ENCODE measurements at places on chromosomes 13 and 19.

GRCh38 chr13:84607261-84608013 is 725.2 kb upstream of the SLITRK1 start:
- no peak for DNase-seq

DNA sequence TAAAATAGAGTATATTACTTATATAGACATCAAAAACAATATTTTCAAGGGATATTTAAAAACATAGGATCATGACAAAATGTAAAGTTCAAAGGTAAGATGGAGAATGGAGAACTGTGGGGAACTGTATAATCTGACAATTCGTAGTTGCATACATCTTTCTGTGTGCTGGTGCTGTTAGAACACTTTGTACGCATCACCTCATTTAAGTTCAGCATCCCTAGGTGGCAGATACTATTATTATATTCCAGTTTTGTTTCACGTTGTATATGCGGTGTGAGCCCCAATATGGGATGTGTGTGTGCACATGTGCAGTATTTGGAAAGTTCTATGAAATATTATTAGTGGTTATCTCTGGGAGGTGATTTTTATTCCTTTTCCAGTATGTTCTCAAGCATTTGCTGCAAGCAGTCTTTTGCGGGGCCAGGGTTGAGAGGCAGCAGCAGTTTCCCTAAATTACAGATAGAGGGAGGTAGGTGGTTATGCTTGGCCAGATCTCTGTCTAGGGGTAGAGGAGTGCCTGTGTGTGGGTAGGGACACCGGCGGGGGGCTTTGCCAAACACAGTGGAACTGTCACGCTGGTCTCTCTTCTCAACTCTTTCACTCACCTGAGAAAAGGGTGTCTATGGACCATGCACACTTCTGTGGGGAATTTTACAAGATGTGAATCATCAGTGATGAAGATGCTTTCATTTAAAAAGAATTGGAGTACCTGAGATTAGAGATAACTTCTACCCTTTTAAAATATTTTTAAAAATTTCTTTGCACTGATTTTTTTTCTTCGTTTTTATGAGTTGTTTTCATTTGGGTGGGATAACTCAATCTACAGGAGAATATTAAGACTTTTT is 55.6 kb upstream of the ALOX5AP start:
- peak; percentile 7 for DNase-seq

DNA sequence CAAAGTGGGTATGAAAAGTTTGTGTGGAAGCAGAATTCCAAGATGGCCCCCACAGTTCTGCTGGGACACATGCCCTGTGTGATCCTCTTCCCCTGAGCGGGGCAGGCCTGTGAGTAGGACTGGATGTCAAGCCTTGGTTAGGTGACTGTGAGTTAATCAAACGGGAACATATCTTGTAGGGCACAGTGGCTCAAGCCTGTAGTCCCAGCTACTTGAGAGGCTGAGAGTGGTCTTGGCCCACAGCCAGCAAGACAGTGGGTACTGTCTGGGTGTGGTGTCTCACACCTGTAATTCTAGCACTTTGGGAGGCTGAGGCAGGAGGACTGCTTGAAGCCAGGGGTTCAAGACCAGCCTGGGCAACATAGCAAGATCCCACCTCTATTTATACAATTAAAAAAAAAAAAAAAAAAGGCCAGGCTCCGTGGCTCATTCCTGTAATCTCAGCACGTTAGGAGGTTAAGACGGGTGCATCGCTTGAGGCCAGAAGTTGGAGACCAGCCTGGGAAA is 6.4 kb downstream of the ZNF653 start:
- DNase-seq = no peak

DNA sequence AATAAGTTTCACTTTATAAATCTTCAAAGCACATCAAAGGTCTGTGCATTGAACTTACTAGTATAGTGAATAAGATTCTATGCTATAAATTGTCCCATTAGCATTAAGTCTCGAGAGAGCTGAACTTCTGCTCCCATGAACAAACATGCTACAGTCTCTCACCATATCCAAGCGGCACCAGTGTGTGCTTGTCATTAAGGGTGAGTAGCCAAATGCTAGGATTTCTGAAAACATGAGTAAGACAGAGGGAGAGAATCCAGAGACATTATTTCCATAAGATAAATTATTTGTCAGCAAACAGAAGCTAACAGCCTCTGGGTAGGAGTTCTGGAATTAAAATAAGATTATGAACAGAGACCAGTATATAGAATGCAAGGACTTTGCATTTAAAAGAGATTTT is 2882.5 kb downstream of the PCDH9 start:
- DNase-seq = no peak

GRCh38 chr19:6109947-6110346 is 353 bp downstream of the RFX2 start:
- no peak for DNase-seq

- no peak for DNase-seq
These were observed 1700.1 kb upstream of the SLC10A2 start for GRCh38 chr13:104766319-104766718.

GRCh38 chr19:10237702-10238101 is 6.6 kb upstream of the S1PR2 start:
- no peak for DNase-seq

GRCh38 chr13:42533336-42533591 is 40.7 kb upstream of the TNFSF11 start:
- no peak for DNase-seq

- no peak for DNase-seq
These were observed 38.0 kb upstream of the C13orf42 start for GRCh38 chr13:51148952-51149573.

DNA sequence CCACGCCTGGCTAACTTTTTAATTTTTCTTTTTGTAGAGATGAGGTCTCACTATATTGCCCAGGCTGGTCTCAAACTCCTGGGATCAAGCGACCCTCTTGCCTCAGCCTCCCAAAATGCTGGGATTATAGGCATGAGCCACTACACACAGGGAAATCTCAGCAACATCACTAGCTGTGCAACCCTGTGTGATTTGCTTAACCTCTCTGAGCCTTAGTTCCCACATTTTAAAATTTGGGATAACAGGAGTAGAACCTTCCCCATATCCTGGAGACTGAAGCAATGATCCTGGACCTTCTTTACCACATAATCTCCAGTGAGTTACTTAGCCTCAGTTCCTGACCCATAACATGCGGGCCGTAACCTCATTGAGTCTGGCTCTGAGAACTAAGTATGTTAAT is 139.1 kb downstream of the IER2 start:
- no peak for DNase-seq

DNA sequence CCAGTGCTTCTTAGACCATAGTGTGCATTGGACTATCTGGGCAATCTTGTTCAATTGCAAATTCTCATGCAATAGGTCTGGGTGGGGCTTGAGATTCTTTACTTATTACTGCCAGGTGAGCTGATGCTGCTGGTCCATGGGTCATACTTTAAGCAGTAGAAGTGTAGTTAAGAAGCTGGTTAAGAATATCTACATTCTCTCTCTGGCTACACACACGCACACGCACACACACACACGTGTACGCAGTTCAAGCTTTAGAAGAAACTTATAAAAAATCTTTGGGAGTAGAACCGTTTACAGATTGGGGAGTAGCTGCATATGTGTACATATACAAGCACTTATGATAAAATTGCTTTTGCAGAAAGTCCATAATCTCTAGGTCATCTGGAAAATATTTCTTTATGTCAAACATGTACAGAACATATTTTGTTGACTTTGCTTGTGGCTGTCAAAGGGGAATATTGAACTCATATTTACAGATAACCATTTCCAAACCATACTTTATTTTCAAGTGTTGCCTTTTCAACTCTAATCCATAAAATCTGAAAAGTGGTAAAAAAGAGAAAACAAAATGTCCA is 99.7 kb downstream of the GPC6 start:
- DNase-seq = no peak

- DNase-seq = no peak
These were observed 6.2 kb downstream of the PTH2 start for GRCh38 chr19:49417088-49417487.
